ENCODE measurements at places on chromosomes 2 and 18. TPM values are rescaled to one million over a fixed set of nuclear protein-coding genes. Genes with fewer than 3 reads are reported as not detected.

DNA sequence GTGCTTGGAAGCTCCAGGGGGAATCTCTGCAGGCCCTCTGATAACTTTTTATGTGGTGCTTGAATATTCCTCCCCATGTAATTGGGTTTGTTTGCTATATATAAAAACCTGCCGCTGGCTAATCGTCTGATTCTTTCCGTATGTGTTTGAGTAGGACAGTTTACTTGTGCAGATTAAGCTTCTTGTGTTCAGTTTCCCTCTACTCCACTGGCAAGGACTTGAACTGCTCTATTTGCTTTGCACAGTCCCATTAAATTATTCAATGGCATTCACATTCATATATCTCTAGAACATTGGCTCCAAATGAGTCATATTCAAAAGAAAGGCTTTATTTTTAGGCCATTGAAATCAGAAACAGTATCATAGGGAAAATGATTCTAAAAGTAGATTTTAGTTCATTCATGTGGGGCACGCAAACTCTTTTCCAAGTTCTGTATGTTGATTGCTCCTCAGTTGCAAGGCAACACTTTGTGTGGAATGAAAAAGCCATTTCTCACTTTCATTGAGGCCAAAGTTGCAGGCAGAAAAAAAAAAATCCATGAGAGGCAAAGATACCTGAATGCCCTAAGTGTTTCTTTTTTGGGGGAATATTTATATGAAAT is 1682.3 kb upstream of the PIK3C3 start:
- no peak for DNase-seq

DNA sequence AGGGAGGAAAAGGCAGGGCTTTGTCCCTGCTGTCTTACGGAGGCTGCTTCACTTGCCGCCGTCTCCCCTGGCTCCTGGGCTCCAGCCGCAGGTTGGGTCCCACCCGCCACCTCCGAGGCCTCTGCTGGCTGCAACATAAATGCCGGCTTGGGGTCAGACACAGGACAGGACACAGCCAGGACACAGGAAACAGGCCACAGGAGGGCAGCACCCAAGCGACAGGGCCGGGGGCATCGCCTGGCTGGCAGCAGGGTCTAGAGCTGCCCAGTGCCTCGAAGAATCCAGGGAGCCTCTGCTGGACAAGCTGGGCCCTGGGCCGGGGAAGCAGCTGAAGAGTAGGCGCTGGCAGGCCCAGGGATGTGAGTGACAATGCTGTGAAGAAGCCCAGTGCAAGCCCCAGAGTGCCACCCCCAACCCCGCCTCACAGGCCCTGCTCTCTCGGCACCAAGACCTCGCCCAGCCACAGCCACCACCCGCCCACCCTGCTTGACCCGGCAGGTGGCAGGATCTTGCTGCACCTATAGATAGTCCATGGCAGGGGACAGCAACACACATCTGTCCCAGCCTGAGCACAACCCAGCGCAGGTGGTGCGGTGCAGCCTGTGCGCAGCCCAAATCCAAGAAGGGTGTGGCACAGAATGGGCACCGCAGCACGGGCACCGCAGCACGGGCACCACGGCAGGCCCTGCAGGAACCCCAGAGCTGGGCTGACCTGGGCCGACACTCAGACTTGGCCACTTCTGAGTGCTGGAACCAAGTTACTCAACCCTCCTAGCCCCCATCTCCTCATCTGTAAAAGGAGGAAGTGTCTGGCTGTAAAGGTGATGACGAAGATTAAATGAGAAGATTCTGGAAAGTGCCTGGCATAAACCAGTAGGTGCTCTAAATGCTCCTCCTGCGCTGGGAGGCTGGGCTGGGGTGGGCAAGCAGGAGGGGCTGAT is 55.6 kb downstream of the BIN1 start:
- DNase-seq: no peak

DNA sequence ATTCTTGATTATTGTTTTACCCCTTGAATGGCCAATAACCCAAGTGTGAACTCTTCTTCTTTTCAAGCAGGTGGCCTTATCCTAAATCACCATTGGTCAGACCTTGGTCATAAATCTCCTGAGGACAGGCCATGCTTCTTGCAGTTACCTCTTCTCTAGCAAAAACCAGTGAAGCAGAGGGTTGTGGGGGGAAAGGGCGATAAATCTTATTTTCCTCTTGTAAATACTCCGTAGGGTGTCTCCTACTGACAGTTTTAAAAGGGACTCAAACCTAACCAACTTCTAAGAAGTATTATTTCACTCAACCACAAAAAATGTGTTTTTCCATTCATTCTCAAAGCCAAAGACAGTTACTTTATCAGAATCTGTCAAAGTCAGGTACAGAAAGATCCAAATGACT is 168.1 kb upstream of the RMP24 start:
- DNase-seq: no peak

DNA sequence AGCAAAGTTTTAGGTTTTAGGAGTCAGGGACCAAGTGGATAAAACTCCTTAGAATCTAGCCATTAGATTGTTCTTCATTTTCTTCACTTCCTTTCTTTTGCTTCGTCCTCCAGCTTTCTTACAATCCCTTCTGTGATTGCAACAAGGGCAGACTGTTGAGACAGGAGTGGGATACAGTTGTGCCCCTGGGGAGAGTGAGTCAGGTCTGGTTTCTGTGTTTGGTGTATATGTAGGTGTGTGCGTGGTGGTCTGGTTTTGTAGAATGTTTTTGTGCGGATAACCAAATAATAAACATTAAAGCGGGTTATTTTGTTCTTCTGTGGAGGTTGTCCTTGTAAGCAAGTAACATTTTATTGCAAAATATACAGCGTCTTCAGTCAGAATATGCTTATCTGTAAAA is 7.3 kb downstream of the INSIG2 start:
- no peak for DNase-seq

COLEC11 gene
- 79.0 TPM for total RNA-seq

ZNF385B gene
- 3.2 TPM for total RNA-seq
